ENCODE measurements at places on chromosomes 16 and 17. TPM values are rescaled to one million over a fixed set of nuclear protein-coding genes. Genes with fewer than 3 reads are reported as not detected.

The TMED6 gene
- total RNA-seq: 2.2 TPM

The RHBDL1 gene
- 1.7 TPM for total RNA-seq

The XYLT2 gene
- total RNA-seq: 31.9 TPM

The CDK5RAP3 gene
- total RNA-seq: 286 TPM

The GSG1L gene
- total RNA-seq: not detected

GRCh38 chr17:77487211-77487629 lies 346.5 kb downstream of the SEC14L1 start:
- no peaks in the 10 kb centered on the region for H3K27me3 ChIP-seq
- H3K27ac ChIP-seq: no peak overlapping the region
- peaks cover 6% of the 10 kb centered on the region for H3K4me1 ChIP-seq
- H3K36me3 ChIP-seq: peaks cover 22% of the 10 kb centered on the region
- no peak for DNase-seq
- H3K4me3 ChIP-seq: no peak overlapping the region

GRCh38 chr17:44900894-44901293 lies 1.6 kb upstream of the EFTUD2 start:
- peaks cover 6% of the 10 kb centered on the region for H3K36me3 ChIP-seq
- no peak for DNase-seq
- peaks cover 13% of the 10 kb centered on the region for H3K27me3 ChIP-seq
- no peak overlapping the region for H3K27ac ChIP-seq

DNA sequence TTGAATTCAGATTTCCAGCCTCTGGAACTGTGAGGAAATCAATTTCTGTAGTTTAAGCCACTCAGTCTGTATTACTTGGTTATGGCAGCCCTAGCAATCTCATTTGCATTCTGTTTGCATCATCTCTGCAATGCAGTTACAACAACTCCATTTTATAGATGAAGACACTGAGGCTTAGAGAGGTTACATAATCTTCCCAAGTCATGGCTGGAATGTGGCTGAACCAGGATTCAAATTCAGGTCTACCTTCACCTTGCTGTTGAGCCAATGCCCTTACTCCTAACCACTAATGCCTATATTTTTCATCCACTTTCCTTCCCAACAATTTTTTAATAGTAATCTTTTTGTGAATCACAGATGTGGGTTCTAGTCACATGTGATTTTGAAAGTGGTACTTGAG lies 469.8 kb upstream of the CCL2 start:
- no peaks in the 10 kb centered on the region for H3K4me1 ChIP-seq
- DNase-seq: no peak
- peaks cover 2% of the 10 kb centered on the region for H3K27me3 ChIP-seq
- no peaks in the 10 kb centered on the region for H3K36me3 ChIP-seq
- no peak overlapping the region for H3K4me3 ChIP-seq

DNA sequence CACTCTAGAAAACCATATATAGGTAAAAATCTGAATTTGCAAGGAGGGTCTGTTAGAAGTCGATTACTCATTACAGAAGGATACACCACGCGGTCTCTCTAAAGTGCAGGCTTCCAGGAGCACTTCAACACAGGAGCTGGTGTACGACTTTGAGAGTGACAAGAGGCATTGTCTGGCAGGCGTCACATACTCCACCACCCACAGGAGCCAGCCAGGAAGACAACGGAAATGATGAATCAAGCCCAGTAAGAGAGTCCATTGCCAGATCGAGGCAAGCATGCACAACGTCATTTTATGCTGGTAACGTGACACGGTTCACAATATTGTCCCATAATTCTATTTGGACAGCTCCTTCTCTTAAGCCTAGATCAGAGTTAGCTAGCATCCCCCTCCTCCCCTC lies 15.0 kb upstream of the CACNG4 start:
- H3K4me3 ChIP-seq: no peak overlapping the region
- no peaks in the 10 kb centered on the region for H3K4me1 ChIP-seq
- H3K27me3 ChIP-seq: peaks cover 32% of the 10 kb centered on the region
- H3K36me3 ChIP-seq: no peaks in the 10 kb centered on the region
- no peak for DNase-seq

GRCh38 chr16:12998361-12999085 lies 97.1 kb downstream of the SHISA9 start:
- no peak overlapping the region for H3K27ac ChIP-seq
- no peaks in the 10 kb centered on the region for H3K4me1 ChIP-seq
- no peak overlapping the region for H3K4me3 ChIP-seq
- no peaks in the 10 kb centered on the region for H3K36me3 ChIP-seq
- H3K27me3 ChIP-seq: no peaks in the 10 kb centered on the region

- DNase-seq: peak; percentile 76
- peaks cover 36% of the 10 kb centered on the region for H3K36me3 ChIP-seq
- peak overlapping the region; percentile 94 for H3K27ac ChIP-seq
- peak overlapping the region; percentile 47 for H3K4me3 ChIP-seq
These were observed 135.4 kb upstream of the CHMP6 start for GRCh38 chr17:80855948-80856862.

- no peaks in the 10 kb centered on the region for H3K36me3 ChIP-seq
- H3K27ac ChIP-seq: no peak overlapping the region
- no peaks in the 10 kb centered on the region for H3K4me1 ChIP-seq
- no peak for DNase-seq
- no peaks in the 10 kb centered on the region for H3K27me3 ChIP-seq
These were observed 105.4 kb upstream of the RBFOX1 start for GRCh38 chr16:7227229-7227721.

DNA sequence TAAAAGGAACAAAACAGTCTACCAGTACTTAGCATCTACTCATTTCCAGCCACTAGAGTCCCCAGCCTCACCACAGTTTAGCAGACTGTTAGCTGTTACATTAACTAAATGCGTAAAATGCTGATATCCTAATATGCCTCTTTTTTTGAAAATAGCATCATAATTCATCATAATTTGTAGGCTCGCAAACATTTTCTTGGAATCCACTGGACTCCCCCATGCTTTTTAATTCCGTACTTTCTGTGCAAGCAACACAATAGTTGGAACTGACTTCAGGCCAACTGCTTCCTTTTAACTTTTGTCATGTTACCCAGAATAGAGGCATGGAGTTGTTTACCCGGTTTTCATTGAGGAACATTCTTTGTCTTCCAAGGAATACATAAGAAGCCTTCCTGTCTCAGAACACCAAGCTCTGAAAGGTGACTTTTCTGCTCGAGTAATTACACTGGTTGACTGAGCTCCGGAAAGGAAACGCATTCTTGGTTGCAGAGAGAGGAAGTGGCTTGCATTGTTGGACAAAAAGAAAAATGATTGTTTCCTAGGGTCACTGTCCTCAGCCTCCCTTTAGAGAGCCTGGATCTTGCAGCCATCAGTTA lies 30.9 kb upstream of the SEC14L1 start:
- no peaks in the 10 kb centered on the region for H3K27me3 ChIP-seq
- H3K27ac ChIP-seq: peak overlapping the region; percentile 83
- DNase-seq: no peak
- peak overlapping the region; percentile 72 for H3K4me3 ChIP-seq
- H3K36me3 ChIP-seq: peaks cover 6% of the 10 kb centered on the region

DNA sequence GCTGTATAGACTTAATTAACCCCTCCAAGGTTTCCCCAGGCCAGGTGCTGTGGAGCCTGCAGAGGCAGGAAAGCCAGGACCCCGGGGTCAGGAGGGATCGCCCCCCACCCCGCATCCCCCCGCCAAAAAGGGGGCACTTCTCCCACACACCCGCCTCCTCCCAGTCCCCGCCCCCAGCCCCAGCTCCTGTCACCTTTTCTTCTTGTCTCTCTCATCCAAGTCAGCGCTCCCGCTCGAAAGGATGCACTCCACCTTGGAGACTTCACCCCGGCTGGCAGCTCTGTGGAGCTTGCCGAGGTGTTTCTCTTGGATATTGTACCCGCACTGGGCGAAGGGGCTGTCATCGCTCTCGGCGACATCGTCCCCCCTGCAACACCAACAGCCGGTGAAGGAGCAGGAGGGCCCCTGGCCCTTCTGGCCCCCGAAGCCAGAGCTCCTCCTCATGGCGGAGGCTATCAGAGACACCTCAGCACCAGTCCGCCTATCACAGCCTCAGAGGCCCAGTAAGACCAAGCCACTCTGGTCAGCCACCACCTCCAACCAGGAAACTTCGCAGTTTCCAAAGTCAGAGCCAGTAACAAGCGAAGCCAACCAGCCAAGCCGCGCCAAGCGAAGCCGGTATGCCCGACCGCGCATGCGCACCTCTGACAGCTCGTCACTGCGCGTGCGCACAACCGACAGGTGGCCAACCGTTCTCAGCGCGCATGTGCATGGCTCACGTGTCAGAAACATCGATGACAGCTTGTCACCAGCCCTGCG lies 52.5 kb downstream of the SHCBP1 start:
- no peak overlapping the region for H3K27ac ChIP-seq
- no peak overlapping the region for H3K4me3 ChIP-seq
- DNase-seq: no peak
- H3K36me3 ChIP-seq: no peaks in the 10 kb centered on the region
- H3K27me3 ChIP-seq: peaks cover 6% of the 10 kb centered on the region
- peaks cover 4% of the 10 kb centered on the region for H3K4me1 ChIP-seq

DNA sequence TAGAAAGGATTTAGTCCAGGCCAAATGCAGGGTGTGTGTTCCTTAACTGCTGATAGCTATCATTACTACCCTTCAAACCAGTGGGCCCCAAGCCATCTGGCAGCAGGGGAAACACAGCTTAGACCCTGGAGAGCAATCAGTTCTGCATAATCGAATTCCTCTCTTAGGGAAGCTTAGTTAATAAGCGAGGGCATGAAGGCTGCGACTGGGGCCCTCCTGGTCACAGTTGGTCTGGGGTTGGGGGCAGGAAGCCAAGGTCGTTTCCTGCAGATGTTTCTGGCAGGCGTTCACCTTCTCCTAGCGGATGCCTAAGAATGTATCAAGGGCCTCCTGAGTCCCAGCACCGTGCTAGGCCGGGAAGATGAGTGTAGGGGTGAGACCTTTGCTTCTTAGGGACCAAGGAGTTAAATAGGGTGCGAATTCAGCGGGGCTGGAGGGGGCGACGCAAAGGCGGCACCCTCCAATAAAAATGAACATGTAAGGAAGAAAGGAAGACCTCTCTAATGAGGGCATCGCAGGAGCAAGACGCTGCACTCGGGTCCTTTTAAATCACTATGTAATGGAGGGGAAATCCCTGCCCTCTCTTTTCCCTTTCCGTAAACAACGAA lies 16.5 kb upstream of the EEF2K start:
- DNase-seq: peak; percentile 54
- no peaks in the 10 kb centered on the region for H3K27me3 ChIP-seq
- H3K36me3 ChIP-seq: no peaks in the 10 kb centered on the region
- peak overlapping the region; percentile 100 for H3K27ac ChIP-seq
- H3K4me3 ChIP-seq: peak overlapping the region; percentile 98

- H3K4me3 ChIP-seq: no peak overlapping the region
- DNase-seq: no peak
- H3K4me1 ChIP-seq: no peaks in the 10 kb centered on the region
- H3K36me3 ChIP-seq: no peaks in the 10 kb centered on the region
These were observed 28.3 kb upstream of the CDC42EP4 start for GRCh38 chr17:73340093-73340596.

DNA sequence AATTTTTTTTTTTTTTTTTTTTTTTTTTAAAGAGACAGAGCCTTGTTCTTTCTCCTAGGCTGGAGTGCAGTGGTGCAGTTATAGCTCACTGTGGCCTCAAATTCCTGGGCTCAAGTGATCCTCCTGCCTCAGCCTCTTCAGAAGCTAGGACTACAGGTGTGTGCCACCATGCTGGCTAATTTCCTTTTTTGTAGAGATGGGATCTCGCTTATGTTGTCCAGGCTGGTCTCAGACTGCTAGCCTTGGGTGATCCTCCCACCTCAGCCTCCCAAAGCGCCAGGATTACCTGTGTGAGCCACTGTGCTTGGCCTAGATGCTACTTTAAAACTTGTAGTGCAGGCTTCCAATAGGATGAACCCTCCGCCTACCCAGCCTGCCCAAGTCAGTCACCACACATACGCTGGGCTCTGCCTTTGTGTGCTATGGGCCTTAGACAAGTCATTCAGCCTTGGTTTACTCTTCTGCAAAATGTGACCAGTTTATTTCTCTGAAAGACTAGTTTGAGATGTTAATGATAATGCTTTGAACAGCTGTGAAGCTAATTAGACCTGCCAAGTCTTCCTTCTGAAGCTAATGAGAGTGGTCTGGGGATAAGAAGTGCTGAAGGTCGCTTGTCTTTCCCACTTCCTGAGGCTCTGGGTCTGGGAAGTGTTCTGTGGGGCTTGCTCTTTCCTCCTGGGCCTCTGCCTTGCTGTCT lies 5.2 kb downstream of the GPT2 start:
- H3K27ac ChIP-seq: no peak overlapping the region
- H3K4me3 ChIP-seq: no peak overlapping the region
- no peak for DNase-seq
- peaks cover 10% of the 10 kb centered on the region for H3K4me1 ChIP-seq
- peaks cover 7% of the 10 kb centered on the region for H3K36me3 ChIP-seq

DNA sequence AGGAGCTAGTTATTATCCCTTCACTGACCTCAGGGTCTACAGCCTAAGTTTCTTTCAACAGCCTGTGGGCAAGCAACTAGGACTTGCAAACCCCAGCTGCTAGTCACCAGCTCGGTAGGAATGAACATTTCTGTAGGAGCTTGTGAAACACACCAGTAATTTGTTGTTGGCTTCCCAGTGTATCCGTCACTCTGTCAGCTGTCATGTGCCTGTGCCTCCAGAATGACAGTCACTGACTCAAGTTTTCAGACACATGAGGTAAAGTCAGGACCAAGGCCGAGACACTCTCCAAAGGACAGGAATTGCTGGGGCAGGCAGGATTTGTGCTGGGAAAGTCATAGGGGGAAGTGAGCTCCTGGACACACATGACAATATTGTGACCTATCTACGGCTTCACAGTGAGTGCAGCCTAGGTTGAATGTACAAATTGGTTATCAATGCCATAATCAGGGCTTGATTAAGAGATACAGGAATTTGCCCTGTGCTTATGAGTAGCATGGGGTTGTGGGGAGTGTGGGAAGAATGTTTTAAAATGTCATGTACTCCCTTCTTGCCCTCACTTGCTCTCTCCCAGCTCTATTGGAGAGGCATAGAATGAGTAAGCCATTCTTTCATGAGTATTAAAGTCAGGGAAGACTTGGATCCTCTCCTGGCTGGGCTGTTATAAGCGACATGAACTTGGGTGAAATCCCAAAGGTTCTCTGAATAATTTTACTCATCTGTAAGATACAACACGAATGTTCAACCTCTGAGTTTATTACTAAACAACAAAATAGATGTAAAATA lies 391.4 kb downstream of the UTP18 start:
- DNase-seq: no peak
- H3K4me3 ChIP-seq: no peak overlapping the region
- H3K4me1 ChIP-seq: no peaks in the 10 kb centered on the region

- H3K4me3 ChIP-seq: no peak overlapping the region
- peaks cover 9% of the 10 kb centered on the region for H3K36me3 ChIP-seq
- DNase-seq: no peak
These were observed 62.2 kb downstream of the FBXL20 start for GRCh38 chr17:39339272-39339671.

All from activated naive CD8-positive, alpha-beta T cell treated with anti-CD3 and anti-CD28 coated beads, Interleukin-2, amount 10 ng/mL, durations not matched to agents 7 days and 5 days (primary cell).